NCI-H1417 (cell line): ENCODE measurements at places on chromosomes 5 and 9.

DNA sequence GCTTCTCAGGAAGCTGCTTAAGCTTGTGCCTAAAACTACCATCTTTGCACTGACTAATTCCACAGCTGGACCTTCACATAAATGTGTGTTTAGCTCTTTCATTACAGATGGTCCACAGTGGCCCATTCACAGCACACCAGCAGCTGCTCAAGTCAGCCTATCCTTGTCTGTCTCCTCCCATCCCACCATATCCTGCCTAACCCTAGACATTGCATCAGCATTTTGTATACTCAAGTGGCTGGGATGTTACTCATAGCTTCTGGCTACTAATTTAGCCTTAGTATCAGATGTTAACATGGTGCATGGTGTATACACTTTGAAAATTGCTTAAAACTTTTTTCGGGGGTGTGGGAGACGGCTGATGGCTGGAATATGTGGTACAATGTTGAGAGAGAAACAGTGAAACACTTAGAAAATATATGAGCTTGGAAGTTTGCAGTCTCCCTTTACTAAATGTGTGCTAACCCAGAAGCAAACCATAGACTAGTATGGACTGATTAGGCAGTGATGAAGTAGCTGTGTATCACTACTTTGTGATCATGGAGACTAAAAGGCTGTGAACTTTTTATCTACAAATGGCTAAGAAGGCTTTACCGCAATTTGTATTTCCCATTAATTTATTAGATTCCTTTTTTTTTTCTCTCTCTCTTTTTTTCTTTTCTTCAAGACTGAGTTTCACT lies 83.1 kb downstream of the JMY start:
- DNase-seq: no peak

DNA sequence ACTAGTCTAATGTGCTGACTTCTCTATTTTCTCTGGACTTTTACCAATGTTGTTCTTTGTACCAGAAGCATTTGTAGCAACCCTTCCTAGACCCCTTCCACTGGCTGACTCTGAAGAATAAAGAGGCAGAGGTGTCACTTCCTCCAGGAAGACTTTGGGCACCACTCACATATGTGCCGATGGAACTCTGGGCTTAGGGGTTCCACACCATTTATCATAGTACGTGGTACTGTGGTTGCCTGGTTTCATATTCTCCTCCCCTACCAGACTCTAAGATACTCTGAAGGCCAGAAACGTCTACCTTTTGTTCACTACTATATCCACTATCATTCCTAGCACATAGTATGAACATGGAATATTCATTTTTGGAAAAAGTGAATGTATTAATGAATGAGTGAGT lies 88.0 kb downstream of the BNC2 start:
- DNase-seq: no peak

DNA sequence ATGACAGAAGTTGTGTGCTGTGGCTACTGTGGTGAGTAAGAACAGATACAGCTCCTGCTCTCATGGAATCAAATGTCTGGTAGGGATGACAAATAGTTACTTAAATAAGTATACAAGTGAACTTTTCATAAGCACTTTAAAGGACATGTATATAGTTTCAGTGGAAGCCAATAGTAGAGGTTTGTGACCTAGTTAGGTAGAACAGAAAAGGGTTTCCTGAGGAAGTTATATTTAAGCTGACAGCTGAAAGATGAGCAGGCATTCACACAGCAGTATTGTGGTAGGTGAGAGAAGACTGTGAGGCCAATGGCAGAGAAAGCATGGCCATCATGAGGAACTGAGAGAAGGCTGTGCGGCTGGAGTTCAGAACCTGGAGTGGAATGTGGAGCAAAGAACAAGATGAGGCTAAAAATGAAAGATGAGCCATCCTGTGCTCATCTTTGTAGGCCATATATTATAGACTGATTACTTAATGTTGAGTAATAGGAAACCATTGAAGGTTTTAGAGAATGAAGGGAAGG lies 15.4 kb downstream of the FAM174A start:
- DNase-seq: no peak

- DNase-seq: no peak
Observed at GRCh38 chr5:36173426-36173825, 21.5 kb downstream of the SKP2 start.

GRCh38 chr5:10969684-10970180 lies 208.7 kb upstream of the DAP start:
- DNase-seq: no peak
